ENCODE measurements at places on chromosomes 1 and 21. TPM values are rescaled to one million over a fixed set of nuclear protein-coding genes. Genes with fewer than 3 reads are reported as not detected.

GRCh38 chr21:26027696-26028095 is 142.9 kb downstream of the APP start:
- DNase-seq: no peak

GRCh38 chr1:63828322-63829044 is 54.7 kb downstream of the ROR1 start:
- DNase-seq: no peak

DNA sequence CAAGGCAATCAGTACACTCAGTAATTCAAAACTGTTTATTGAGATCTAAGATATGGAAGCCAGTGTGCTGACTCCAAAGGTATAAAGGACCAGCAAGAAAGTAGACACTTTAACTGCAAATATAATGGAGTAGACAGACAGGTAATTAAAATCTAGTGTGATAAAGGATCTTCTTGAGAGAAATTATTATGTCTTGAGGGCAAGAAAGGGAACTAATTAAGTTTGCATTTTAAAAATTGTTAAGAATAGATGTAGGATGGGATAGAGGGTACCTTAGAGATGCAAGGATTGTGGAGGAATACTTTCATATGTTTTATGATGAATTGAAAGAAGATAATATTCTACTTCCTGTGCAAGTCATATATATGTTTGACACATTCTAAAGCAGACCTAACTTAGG is 825.3 kb downstream of the LTN1 start:
- no peak for DNase-seq

DNA sequence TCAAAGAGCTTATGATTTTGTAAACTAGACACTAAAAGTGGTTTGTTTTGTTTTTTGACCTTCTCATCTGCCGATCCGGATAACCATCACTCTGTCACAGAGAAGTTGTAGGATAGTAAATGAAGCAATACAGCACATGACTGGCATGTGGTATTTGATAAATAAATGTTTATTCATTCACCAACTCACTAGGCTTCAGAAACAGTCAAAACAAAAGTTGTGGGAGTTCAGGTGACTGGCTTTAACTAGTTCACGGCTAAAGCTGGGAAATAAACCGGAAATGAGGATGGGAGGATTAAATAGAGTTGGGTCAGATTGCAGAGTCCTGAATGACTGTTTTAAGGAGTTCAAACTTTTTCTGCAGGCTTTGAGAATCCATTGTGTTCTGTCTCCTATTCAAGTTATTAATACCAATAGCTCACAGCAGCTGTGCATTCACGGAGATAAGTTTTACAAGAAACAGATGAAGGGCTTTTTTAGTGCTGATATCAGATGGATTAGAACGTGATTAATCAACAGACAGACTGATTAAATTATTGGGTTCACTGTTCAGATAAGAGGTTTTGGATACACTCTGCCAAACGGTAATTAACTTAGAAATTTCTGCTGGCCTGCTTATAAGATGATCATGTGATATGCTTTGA is 463.3 kb downstream of the DPYD start:
- no peak for DNase-seq

GRCh38 chr1:11749996-11750395 is 12.0 kb upstream of the C1orf167 start:
- DNase-seq: no peak

Gene RHD
- polyA plus RNA-seq: 3.1 TPM

GRCh38 chr1:54474310-54475251 is 68.4 kb upstream of the SSBP3 start:
- no peak for DNase-seq

Gene CD1D
- polyA plus RNA-seq: 7.2 TPM

Gene CFAP74
- polyA plus RNA-seq: 0.52 TPM

Gene CRTC2
- polyA plus RNA-seq: 41.7 TPM

Gene TGFB2
- polyA plus RNA-seq: 14.2 TPM

DNA sequence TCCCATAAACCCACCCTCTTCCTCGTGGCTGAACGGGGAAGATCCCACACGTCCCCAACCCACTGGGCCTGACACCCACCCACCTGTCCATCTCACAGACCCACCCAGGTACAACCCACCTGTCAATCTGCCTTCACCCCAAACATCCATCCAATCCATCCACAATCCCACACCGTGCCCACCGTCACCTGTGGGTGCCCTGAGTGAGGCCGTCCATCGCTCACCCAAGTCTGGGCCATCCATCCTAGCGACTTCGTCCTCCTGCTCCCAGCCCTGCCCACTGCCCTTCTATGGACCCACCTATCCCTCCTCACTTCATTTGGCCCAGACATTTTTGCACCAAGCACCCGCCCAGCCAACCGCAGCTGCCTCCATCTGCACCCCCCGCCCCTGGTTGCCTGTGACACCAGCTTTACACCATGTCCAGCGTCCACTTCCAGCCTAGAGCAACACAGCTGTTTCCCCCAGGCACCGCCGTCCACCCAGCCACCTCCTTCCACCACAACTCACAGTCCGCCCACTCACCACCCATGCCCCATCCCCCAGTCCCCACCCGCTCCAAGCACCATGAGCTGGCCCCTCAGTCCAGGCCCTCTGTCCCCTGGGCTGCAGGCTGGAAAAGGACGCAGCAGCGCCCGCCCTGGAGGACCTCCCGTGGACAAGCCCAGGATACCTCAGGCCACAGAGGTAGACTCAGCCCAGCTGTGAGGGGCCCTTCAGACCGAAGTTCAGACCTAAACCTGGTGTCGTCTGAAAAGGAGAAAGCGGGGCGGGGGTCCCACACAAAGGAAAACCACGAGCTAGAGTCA is 7.7 kb downstream of the TTLL10 start:
- no peak for DNase-seq

DNA sequence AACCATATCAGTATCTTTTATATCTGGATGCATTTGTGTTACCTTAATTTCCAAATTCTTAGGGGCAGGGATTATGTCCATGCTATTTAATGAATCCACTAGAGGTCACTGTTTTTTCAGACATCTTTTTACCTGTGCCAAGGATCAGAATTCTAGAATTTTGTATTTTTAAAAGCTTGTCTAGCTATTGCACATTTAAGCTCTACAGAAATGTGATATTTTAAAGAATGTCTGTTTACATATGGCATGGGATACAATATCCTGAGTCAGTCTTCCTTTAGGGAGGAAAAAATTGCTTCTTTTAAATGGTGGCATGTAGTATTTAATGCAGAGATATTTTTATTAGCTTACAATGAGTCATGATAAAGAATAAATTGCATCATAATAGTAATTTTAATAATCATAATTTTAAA is 11.3 kb downstream of the RPAP2 start:
- DNase-seq: no peak

- DNase-seq: peak; percentile 43
These were observed 109.9 kb downstream of the GALNT2 start for GRCh38 chr1:230176871-230177411.

All from renal cortex interstitium (tissue), 15 donors.